ENCODE measurements at places on chromosomes 16 and 17. TPM values are rescaled to one million over a fixed set of nuclear protein-coding genes. Genes with fewer than 3 reads are reported as not detected.
A peak's percentile ranks its signal among the peaks of the same experiment; 100 is the strongest.

GRCh38 chr17:40828454-40829044 lies 6.1 kb upstream of the KRT10 start:
- DNase-seq: no peak

Gene SPATA32
- not detected for total RNA-seq

Gene TBX6
- total RNA-seq: 1.8 TPM

DNA sequence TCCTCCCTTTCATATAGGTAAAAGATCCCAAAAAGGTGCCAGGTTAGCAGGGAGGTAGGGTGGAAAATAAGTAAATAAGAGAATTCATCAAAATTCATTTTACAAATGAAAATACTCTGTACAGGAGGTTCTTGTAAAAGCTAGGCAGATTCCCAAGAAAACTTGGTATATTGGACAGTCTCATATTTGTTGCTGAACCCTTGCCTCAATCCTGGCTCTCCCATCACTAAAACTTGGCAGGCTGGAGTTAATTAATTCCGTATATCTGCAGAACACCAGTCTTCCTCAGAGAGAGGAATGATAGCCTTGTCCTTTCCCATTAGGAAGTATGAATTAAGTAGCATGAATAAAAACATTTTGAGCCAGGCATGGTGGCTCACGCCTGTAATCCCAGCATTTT lies 66.2 kb upstream of the MTMR4 start:
- DNase-seq: no peak

Gene DPH1
- total RNA-seq: 41.9 TPM

DNA sequence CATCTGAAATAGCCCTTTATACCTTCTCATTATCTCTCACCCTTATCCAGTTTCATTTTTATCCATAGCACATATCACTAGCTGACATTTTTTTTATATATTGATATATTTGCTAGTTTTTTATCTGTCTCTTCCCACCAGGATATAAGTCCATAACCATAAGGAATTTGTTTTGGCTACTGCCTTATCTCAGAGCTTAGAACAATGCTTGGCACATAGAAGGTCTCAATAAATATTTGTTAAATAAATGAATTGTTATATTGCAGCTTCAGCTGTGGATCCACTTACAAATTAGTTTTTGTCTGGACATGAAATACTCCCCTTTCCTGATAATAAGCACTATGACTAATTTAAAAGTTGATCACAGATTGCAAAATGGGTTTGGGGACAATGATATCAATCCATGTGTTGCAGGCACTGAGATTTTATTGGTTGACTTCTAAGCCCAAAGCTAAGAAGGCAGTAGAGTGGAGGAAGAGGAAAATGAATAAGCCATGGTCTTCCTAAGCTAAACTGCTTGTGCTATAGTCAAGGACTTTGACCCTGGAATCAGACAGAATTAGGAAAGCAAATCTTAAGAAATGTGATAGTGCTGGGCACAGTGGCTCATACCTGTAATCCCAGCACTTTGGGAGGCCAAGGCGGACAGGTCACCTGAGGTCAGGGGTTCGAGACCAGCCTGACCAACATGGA lies 31.9 kb upstream of the YPEL2 start:
- DNase-seq: no peak

GRCh38 chr17:57735230-57735629 lies 9.9 kb downstream of the CCDC182 start:
- peak; percentile 60 for DNase-seq

DNA sequence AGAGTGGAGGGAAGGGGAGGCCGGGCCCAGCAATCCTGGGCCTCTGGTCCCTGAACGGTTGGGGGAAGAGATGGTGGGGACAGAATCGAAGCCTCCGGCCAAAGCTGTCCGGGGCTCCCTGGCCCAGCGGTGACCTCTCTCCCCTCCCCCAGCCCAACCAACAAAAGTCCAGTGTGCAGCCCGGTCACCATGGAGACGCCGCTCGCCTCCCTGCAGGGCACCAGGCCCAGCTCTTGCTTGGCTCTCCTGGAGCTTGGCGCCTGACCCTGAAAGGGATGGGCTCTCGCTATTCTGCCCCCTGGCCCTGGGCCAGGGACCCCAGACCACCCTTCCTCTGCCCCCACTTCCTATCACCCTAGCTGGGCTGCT lies 1.3 kb downstream of the METRN start:
- DNase-seq: no peak

Gene HCRT
- not detected for total RNA-seq

GRCh38 chr17:30952638-30953393 lies 18.0 kb upstream of the RNF135 start:
- peak; percentile 68 for DNase-seq

Gene IRX5
- total RNA-seq: 0.83 TPM

Gene ADAP2
- total RNA-seq: 3.3 TPM

Gene KRT28
- not detected for total RNA-seq

Gene KCNJ18
- not detected for total RNA-seq

DNA sequence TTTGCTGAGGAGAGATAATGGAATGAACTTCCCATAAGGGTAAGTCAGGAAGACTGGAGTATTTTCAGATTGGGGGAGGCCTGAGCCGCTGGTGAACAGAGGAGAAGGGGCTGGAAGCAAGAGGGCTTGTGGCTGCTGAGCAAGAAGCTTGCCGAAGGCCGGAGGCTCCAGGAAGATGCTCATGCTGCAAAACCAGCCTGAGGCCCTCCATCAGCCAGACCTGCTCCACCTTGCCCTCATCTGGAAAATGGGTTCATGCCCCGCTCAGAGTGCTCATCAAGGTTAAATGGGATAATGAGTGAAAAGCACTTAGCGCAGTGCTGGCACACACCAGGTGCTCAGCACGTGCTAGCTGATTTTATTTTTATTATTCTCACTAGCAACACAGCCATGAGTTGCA lies 5.5 kb upstream of the ASGR1 start:
- DNase-seq: no peak

DNA sequence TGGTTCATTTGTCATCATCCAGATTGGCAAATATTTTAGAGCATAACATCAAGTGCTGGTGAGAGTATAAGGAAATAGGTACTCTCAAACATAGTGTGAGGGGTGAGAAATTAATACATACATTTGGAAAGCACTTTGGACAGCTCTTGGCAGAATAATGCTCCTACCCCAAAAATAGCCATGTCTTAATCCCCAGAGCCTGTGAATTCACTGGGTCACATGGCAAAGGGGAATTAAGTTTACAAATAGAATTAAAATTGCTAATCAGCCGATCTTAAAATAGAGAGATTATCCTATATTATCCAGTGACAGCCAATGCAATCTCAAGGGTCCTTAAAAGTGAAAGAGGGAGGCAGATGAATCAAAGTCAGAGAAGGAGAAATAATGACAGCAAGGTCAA lies 38.8 kb upstream of the ANKFN1 start:
- DNase-seq: no peak

Gene TCAP
- total RNA-seq: 1.9 TPM

DNA sequence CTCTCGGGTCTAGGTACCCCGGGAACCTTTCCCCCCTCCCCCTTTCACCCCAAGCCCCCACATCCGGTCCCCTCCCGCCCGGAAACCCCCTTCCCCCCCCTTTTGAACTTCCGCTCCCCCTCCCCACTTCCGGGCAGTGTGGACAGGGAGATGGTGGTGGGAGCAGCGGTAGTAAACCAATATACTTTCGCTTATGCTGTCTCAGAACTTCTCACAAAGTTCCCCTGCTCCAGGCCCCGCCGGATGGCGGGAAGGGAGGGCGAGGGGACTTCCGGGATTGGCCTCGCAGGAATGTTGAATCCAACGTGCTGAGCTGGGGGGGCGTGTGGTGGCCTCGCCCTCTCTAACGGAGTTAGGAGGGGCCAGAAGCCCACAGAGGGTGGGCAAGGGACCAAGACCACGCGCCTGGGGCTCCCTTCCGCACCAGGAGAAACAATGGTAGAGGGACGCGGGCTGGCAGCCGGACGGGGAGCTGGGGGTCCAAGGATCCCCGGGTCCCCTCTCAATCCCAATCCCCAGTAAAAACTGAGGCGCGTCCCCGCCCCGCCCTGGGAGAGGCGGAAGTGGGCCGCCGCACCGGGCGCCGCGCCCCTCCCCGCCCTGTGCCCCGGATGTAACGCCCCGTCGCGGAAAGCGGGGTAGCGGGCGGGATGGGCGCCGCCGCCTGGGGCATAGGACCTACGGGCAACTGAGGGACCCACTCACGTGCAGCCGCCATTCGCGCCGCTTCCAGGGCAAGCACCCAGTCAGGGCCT lies 742 bp downstream of the PFN1 start:
- DNase-seq: peak; percentile 84

DNA sequence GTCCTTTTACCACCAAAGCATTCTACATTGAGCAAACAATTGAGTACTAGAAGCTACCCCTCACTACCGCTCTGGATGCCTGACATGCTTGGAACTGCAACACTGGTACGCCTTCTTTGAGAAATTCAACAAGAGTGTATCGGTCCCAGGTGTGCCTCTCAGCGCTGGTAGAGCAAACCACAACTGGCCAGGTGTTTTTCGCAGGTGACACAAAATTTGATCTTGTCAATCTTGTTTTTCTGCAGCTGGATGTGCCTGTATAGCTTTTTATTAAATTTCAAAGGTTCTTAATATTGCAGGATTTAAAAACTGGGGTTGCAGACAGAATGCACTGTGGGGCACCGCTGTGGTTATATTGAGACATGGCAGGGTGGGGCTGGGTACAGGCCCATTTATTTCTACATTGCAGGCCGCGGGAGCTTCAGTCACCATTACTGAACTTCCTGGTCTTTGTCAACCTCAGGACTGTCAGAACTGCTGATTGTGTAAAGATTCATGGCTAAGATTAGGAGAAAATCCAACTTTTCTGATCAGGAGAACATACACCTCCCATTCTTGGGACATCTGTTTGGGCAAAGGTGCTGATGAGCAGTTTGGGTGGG lies 4.5 kb upstream of the SNX20 start:
- DNase-seq: no peak

Gene HOXB9
- 0.82 TPM for total RNA-seq

DNA sequence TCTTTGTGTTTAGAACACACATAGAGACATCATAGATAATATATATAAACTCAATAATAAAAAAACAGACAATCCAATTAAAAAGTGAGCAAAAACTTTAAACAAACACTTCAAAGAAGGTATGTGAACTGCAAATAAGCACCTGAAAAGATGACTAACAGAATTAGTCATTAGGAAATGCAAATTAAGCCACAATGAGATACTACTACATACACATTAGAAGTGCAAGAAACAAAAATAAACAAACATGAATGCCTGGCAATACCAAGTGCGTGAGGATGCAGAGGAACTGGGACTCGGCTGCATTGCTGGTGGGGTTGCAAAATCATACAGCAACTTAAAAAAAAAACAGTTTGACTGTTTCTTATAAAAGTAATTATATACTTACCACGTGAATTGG lies 799.0 kb downstream of the KCNJ2 start:
- no peak for DNase-seq

DNA sequence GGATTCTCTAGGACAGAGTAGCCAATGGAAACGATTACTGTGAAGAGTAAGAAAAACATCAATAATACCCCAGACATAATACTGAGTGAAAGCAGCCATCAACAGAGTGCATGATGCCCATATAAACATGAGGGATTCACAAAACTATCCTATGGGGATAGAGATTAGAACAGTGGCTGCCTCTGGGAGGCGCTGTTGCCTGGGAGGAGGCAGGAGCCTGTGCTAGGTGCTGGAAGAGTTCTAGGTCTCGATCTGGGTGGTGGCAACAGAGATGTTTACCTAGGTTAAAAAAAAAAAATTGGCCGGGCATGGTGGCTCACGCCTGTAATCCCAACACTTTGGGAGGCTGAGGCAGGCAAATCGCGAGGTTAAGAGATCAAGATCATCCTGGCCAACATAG lies 7.9 kb downstream of the FA2H start:
- peak; percentile 63 for DNase-seq

DNA sequence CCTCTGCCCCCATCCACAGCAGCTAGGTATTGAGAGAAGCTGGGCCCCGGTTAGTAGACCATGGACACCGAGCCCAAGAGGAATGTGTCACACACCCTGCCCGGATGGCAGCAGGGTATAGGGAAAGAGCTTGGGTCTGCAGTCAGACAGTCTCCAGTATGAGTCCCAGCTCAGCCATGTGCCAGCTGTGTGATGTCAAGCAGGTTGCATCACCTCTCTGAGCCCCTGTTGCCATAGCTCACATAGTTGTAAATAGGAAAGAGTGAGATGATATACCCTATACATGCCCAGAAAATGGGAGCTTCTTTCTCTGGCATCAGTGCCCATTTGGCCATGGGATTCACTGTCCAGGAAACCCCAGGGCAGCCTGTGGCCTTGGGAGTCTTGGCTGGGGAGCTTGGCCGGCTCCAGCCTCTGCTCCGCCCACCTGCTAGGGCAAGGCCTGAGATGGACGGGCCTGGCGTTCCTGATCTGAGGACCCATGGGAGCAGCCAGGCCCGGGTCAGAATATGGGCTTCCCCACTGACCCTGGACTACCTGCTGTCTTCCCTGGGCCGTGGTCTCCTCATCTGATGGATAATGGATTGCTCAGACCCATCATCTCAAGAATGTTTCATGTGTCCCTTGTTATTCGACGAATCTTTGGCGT lies 13.2 kb downstream of the CD300LG start:
- DNase-seq: no peak

Gene OR1F1
- not detected for total RNA-seq

GRCh38 chr17:34654276-34654880 lies 75.0 kb downstream of the TMEM132E start:
- DNase-seq: no peak

- DNase-seq: no peak
Observed at GRCh38 chr16:57527027-57527426, 9.3 kb downstream of the CCDC102A start.

Gene KRTAP4-5
- total RNA-seq: not detected

Gene FOXO3B
- 3.8 TPM for total RNA-seq

- DNase-seq: no peak
Observed at GRCh38 chr16:15810949-15811348, 45.9 kb downstream of the MYH11 start.

DNA sequence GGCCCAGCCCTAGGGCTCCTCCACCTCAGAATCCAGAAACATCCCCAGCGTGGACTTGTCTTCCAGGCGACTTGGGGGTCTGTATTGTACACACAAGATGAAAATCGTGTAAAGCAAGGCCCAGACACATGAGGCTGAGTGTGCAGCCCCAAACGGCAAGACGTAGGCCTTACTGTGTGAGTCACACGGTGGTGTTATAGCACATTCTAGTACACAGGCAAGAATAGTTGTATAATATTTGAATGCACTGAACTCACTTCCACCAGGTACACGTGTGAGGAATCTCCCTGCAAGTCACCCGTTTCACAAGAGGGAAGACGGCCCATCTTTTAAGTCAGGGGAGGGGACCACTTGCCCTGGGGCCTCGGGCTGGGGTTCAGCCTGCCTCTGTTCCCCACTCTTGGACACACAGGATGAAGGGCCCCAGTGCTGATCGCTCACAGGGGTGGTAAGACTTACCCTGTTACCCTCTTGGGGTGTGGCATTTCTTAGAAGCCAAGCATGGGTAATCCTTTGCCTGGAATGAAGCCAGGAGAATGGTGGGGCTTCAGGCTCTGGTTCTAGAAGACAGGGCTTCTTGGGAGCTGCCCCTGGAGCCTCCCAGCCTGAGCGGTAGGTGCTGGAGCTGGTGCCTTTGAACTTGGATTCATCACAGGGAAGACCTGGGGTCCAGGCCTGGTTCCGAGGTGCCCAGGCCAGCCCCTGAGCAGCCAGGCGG lies 71.3 kb downstream of the SREBF1 start:
- DNase-seq: peak; percentile 81
